ENCODE measurements at places on chromosomes 12 and 14.

GRCh38 chr12:67714648-67715047, 66.1 kb downstream of the DYRK2 start:
- no peak for DNase-seq

DNA sequence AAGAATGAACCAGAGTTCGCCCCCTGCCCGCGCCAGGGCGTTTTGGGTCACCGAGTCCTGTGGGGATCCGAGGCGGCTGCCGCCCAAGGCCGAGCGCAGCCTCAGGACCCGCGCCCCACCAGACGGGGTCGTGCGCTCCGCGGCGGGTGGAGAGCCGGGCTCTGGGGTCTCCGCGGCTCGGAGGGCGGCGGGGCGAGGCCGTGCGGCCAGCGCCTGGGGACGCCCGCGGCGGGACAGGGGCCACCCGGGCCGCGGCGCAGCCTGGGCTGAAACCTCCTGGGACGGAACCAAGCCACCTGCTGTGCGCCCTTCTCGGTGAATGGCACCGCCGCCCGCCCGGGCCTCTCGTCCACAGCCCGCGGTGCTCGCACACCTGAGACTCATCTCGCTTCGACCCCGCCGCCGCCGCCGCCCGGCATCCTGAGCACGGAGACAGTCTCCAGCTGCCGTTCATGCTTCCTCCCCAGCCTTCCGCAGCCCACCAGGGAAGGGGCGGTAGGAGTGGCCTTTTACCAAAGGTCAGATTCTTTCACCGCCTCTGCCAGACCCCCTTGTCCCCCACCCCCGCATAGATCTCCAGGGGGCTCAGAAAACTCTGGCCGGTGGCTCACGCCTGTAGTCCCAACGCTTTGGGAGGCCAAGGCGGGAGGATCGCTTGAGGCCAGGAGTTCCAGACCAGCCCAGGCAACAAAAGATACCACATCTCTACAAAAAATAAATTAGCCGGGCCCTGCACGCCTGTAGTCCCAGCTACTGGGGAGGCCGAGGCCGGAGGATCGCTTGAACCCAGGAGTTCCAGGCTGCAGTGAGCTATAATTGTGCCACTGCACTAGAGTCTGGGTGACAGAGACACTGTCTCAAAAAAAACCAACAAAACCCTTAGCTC, 901 bp downstream of the B3GNT4 start:
- DNase-seq = peak; percentile 33

DNA sequence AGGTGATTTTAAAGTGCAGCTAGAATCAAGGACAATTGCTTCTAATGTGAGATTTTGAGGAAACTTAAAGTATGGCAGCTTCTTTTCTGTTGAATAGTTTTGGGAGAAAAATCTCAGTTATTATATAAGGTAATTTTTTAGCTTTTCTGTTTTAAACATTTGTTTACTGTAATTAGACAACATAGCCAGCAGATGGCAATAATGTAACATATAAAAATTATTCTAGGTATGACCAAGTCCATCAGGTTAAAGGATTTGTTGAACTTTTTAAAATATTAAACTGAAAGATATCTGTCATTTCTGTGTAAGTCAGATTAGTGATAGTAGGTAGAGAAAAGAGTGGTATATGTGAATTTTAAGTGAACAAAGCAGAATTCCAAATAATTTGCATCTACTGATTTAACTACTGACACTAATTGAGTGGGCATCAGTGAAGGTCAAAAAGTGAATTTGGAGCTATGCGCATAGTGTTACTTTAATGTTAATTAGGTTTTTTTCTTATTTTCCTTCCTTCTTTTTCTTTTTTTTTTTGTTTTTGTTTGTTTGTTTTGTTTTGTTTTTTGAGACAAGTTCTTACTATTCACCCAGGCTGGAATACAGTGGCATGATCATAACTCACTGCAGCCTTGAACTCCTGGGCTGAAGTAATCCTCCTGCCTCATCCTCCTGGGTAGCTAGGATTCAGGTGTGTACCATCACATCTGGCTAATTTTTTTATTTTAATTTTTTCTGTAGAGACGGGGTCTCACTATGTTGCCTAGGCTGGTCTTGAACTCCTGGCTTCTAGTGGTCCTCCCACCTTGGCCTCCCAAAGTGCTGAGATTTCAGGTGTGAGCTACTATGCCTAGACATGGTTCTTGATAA, 18.6 kb downstream of the PRORP start:
- no peak for DNase-seq

DNA sequence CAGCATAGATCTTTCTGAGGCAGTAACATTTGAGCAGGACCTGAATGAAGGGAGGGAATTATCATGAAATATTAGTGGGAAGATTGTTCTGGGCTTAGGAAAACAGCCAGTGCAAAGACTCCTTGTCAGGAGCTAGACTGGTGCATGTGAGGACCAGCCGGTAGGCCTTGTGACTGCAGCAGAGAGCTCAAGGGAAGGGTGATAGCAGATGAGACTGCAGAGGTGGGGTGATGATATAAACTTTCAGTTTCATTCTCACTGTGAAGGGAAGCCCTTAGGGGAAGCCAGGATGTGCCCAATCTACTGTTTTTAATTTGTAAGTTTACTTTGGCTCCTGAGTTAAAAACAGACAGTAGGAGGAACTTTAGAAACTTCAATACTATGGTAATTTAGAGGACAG, 12.4 kb downstream of the IL22 start:
- DNase-seq = peak; percentile 13

GRCh38 chr12:72465940-72466630, 193.9 kb downstream of the TRHDE start:
- no peak for DNase-seq

- DNase-seq = no peak
Observed at GRCh38 chr14:61517911-61518384, 177.4 kb upstream of the HIF1A start.

DNA sequence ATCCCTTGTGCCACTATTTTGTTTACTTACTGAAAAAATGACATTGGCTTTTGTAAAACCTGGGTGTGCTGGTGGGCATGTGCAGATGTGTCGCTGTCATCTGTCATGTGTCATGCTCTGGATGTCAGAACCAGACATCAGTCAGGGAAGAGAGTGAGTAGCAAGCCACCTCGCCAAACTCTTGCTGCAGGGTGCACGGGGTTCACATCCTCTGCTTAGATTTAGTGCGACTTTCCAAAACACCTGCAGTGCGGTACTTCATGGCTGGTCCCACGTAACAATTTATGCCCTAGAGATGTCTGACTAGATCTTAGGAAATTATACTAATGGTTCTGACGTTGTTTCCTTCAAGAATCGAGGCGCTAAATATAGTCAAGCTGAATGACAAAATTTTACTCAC, 106.7 kb downstream of the CRADD start:
- DNase-seq = peak; percentile 49

DNA sequence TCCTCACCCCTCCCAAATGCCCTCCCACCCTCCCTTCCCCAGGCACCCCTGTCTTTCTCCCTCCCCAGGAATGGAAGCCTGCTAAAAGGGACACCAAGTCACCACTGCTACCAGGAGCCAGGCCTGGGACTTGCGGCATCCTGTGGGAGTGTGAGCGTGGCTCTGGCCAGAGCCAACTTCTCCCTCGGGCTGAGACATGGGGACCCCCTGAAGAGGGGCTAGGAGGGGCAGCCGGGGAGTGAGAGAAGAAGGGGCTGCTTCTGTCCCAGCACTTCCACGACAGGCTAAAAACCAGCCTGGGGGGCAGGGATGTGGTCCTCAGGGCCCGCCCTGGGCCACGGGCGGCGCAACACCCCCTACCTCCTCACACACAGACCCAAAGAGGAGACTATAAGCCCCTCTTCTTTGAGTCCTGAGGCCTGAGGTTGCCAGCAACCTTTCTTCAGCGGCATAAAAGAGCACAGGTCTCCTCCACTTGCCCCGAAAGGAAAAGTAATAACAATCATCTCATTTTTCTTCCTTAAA, 278.9 kb downstream of the DPF3 start:
- DNase-seq = no peak

DNA sequence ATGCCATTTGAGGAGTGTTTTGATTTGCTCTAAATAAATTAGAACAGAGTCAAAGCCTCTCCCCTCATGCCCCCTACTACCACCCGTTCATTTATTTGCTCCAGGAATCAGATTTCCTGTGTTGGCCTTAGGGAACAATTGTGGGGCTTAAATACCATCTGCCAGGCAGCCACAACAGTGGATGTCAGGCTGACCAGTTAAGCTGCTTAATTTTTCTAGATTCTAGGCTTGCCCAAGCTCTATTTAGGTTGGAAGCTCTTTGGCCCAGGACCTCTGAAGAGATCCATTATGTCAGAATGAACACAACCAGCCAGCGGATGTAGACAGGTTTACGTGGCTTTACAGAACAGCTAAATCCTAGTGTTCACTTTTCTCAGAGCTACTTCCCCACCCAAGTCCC, 1.0 kb upstream of the TIMELESS start:
- DNase-seq = no peak

- DNase-seq = peak; percentile 7
Observed at GRCh38 chr14:54642801-54643695, 76.1 kb downstream of the SAMD4A start.

GRCh38 chr12:65460063-65460462, 181.6 kb downstream of the MSRB3 start:
- no peak for DNase-seq

DNA sequence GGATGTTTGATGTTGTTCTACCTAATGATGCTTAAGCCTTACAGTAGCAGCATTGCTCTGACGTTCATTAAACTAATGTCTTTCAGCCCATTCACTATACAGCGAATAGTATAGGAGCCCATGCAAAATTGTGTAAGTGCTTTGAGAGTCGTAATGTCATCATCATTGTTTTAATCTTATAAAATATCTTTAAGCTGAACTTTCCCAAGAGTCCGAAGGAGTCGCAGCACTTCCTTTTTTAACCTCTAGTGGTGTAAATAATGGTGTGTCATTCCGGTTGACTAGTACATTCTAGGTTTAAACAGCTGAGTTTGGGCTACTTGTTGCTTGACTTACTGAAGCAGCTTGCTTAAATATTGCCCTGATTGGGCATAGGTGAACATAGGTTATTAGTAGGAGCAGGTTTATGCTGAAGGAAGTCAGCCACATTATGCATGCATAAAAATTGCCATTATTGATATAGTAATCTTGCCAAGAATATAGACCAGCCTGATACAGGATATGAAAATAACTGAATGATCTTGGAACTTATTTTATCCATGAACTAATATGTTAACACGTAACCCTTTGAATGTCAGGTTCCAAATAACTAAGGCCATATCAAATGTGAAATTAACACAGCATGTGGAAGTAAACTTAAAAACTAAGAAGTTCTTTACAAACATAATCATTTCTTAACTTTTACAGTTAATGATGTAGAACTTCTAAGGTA, 2.6 kb downstream of the WNK1 start:
- peak; percentile 6 for DNase-seq

GRCh38 chr14:60634153-60634552, 15.1 kb downstream of the SIX1 start:
- no peak for DNase-seq

DNA sequence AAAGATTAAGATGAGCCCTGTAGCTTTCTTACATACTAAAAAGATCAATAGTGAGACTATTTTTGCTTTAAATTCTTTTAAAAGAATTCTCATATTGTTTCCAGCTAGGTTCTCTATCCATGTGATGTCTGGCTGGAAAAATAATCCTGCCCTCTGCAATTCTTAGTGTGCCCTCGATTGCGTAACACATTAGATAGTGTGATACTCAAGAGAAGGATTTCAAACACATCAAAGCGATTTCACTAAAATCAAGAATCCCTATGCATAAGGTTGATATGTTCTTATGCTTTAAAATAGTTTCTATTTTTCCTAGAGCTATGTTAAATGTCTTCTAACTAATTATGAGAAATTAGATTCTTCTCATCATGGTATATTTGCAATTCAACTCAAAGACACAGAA, 127.3 kb upstream of the PLEKHA5 start:
- no peak for DNase-seq

DNA sequence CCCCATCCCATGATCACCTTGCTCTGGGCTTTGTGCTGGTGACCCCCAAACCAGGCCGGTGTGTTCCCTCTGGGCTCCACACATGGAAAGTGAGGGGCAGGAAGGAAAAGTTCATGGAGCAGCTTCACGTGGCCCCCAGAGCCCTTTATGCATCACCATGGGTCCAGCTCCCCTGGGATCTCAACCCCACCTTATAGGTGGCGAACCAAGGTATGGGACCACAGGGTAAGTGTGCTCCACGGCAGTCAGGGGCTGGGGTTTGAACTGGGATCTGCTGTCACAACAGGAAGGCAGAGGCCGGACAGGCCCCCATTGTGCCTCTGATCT, 7.4 kb upstream of the BEGAIN start:
- DNase-seq = no peak

GRCh38 chr14:35336494-35337268, 44.5 kb downstream of the PSMA6 start:
- DNase-seq = no peak

GRCh38 chr14:73680821-73681220, 33.4 kb downstream of the PNMA1 start:
- no peak for DNase-seq

GRCh38 chr14:67996235-67996634, 176.7 kb downstream of the RAD51B start:
- DNase-seq = no peak

- peak; percentile 34 for DNase-seq
Observed at GRCh38 chr12:67647799-67648520, 585 bp upstream of the DYRK2 start.

GRCh38 chr12:105337391-105337790, 6.9 kb downstream of the C12orf75 start:
- DNase-seq = no peak

GRCh38 chr12:89753997-89754396, 45.4 kb upstream of the ATP2B1 start:
- no peak for DNase-seq

DNA sequence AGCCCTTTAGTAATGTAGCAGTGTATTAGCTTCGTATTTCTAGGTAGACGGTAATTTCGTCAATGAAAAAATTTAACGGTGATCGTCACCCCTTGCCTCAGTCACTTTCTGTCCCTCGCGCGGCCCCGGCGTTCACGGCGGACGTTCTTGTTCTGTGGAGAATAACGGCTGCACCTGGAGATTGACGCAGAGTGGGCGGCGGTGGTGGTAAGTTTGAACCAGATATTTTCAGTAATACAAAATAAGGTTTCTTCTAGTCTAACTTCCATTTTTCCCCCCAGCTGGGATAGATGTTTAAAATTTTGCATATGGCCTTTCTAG, 341 bp downstream of the ZNF10 start:
- peak; percentile 45 for DNase-seq

- DNase-seq = no peak
Observed at GRCh38 chr14:39488600-39488999, 56.4 kb upstream of the FBXO33 start.

GRCh38 chr12:21913823-21914222, 27.4 kb downstream of the ABCC9 start:
- DNase-seq = no peak

- no peak for DNase-seq
Observed at GRCh38 chr12:42144158-42144407, 591 bp downstream of the GXYLT1 start.

DNA sequence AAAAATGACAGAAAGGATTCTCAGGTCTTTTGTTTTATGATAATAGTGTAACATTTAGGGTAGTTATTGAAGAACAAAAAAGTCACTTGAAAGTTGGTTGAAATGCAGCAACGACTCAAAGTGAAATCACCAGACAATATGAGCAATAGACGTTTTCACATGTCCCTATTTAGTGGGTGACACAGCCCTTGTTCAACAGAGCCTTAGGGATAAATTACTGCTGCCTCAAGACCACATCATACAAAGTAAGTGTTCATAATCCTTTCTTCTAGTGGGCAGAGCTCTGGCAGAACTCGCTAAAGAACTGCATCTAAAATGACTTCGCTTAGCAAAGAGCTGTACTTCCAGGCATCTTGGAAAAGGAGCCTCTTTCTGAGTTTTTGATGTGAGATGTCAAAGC, 128.5 kb upstream of the LMNTD1 start:
- DNase-seq = no peak

Data from activated CD4-positive, alpha-beta T cell treated with anti-CD3 and anti-CD28 coated beads, Interleukin-2, amount 50 U/mL, for 1 hour (primary cell).